ENCODE measurements at places on chromosomes 1 and 21. TPM values are rescaled to one million over a fixed set of nuclear protein-coding genes. Genes with fewer than 3 reads are reported as not detected.

GRCh38 chr1:51070011-51070410 lies 32.0 kb upstream of the C1orf185 start:
- DNase-seq: no peak

DNA sequence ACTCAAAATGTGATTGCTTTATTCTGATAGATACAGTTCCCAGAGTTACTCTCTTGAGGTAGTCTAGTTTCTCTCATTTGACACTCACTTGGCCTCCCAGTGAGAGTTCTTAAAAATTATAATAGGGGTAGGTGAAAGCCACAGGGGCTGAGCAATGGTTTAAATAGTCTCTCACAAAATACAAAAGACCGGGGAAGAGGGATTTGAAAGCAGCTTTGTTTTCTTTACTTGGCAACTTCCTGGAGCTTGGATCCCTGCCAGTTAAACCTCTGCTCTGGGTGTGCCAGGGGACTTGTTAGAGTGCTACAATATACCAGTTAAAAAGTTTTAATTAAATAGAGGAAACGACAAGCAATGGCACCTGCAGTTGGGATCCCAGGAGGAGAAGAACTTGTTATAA lies 31.7 kb downstream of the OR13G1 start:
- peak; percentile 59 for DNase-seq

GRCh38 chr1:198520524-198521254 lies 19.8 kb downstream of the ATP6V1G3 start:
- no peak for DNase-seq

GRCh38 chr1:226982451-226983177 lies 42.5 kb downstream of the COQ8A start:
- DNase-seq: no peak

DNA sequence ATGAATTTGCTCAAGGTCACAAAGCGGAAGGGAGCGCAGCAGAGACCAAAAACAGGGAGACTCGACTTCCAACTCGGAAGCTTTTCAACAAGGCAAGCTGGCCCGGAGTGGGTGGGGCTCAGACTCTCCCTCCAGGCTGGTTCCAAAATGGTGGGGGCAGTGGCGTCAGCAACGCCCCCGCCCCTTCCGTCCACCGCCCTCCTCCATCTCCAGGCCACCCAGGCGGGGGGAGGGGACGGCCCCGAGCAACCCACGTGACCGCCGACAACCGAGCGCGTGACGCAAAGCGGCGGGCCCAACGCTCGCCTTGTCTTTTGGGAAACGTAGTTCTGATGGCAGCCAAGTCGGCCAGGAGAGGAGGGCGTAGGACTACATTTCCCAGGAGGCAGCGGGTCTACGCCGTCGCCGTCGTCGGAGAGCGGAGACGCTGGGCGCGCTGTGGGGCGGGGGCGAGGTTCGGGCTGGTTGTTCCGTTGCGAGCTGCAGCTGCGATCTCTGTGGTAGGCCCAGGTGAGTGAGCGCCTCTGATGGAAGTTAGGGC lies at the start of gene THRAP3:
TSS of gene THRAP3 (plus strand) at position 448 of the 541 bp plus-strand sequence. CDS start 58,121 bp downstream, outside the sequence.
- peak; percentile 100 for DNase-seq

- no peak for DNase-seq
Observed at GRCh38 chr1:32159189-32159588, 20.3 kb upstream of the TXLNA start.

GRCh38 chr1:219744652-219745469 lies 132.0 kb upstream of the ZC3H11B start:
- no peak for DNase-seq

DNA sequence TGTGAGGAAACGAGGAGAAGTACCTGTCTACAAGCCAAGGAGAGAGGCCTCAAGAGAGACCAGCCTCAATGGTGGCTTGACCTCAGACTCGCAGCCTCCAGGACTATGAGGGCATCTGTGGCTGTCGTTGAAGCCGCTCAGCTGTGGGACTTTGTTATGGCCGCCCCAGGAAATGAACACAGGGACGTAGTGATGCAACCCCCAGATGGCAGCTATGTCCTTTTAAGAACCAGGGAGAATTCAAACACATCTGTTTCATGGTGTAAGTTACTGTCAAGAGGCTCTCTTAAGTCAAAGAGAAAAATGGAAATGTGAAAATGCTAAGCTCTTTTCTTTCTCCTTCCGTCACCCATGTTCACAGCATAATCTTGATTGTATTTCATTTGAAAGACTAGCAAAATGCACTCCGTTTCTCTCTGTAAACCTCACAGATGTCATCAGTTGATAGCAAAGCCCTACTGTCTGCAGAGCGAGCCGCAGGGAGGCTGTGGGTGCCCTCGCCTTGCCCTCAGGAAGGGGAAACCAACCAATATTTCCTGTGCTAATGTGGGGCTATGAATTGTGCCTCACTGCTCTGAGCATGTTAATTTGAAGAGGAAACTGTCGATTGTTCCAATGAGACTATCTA lies 21.3 kb downstream of the UBASH3A start:
- DNase-seq: no peak

DNA sequence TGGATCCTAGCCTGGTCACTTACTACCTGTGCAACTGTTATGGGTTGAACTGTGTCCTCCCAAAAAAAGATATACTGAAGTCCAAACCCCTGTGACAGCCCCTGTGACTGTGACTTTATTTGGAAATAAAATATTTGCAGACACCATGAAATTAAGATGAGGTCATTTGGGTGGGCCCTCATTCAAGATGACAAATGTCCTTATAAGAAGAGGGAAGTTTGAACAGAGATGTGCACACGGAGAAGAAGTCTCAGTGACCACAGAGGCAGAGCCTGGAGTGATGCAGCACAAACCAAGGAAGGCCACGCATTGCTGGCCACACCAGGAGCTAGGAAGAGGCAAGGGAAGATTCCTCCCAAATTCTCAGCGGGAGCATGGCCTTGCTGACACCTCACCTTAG lies 249.7 kb upstream of the RUNX1 start:
- DNase-seq: no peak

GRCh38 chr1:31936278-31936980 lies 1.7 kb downstream of the PTP4A2 start:
- no peak for DNase-seq

DNA sequence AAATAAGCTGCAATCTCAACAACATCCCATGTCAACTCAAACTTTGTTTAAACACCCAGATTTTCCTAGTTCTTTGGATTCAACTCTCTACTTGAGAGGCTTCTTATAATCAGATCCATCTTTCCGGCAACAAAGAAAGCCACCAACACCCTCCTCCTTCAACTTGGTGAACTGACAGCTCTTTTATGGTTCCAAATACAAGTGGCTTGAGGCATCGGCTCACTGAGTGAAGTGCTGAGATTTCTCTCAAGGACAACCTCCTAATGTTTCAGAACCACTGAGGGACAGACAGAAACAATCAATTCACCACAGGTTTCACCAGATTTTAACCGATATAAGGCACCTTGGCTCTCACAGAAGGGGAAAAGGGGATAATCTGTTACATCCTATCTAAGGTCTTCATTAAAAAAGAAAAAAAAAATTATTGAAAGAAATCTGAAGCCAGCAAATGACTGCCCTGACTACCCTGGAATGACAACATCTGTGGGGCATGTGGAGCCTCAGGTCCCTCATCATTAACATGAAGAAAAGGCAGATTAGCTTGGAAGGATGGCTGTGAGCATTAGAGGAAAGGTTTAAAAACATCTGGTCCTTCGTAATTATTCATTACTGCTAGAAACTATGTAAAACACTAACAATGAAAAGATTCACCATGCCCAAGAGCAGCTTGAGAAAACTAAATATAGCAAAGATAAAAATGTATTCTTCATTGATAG lies 50.9 kb downstream of the PTPN14 start:
- no peak for DNase-seq

DNA sequence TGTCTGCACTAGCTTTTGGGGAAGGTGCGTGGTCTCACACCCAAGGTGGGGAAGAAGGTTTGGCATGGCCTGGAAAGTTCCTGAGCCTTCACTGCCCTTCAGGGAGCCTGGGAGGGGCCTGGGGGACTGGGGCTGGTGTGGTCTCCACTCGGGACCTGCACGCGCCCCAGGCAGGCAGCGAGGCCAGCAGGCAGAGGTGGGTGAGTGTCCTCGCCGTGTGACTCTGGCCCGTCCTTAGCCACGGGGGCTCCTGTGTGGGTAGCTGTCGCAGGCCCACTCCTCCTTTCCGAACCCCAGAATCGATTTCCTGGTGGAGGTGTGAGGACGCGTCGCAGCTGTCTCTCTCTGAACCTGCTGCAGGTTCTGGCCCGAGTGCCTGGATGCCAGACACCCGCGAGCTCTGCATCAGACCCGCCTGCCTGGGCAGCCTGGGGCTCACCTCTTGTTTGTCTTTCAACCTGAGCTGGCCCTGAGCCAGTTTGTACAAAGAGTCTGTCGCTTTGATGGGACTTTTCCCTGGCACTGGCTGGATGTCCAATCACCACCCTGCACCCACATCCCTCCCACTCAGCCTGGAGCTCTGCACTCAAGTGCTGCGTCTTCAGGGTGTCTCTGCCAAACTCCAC lies 36.0 kb upstream of the SLC19A1 start:
- peak; percentile 27 for DNase-seq

DNA sequence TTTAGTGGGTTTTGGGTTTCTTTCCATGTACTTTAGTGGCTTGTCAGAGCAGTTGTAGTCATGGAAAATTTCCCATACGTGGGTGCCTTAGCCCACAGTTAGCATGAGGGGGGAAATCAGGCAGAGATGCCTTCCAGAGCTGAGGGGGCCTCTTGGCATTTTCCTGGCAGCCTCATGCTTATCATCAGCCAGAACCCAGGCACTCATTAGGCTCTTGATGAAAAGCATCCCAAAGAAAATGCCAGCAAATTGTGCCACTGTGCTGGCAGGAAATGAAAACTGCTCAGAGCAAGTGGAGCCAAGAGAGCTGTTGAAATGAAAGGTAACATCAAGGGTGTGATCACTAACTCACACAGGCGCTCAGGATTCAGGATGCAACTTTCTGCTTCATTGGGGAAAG lies 128.0 kb downstream of the TNNI3K start:
- DNase-seq: no peak

DNA sequence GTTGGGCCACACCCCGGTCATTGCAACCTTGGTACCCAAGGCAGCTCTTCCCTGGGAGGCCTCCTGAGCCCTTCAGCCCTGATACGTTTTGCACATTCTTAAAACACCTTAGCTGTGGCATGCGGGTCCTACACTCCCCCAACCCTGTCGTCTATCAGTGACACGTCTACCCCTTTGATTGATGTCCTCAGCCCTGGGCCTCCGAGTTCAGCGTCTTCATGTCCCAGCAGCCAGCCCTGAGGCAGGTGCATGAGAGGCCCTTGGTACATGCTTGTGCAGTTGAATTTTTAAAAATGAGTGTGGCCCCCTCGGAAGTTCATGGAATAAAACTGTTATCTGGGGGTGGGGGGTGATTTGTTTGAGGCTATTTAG lies 38.9 kb upstream of the ADARB1 start:
- no peak for DNase-seq

GRCh38 chr1:200247518-200247917 lies 162.3 kb downstream of the ZNF281 start:
- DNase-seq: no peak

- no peak for DNase-seq
Observed at GRCh38 chr1:61993331-61993961, 201.2 kb upstream of the L1TD1 start.

ZMYND12 gene
- total RNA-seq: 0.42 TPM

F5 gene
- 0.04 TPM for total RNA-seq

FMO4 gene
- total RNA-seq: 3.0 TPM

CDK18 gene
- total RNA-seq: 38.5 TPM

PIGR gene
- total RNA-seq: not detected

RNF187 gene
- total RNA-seq: 67.2 TPM

SYPL2 gene
- 2.5 TPM for total RNA-seq

AZIN2 gene
- total RNA-seq: 0.50 TPM

SV2A gene
- 44.4 TPM for total RNA-seq

ZNF683 gene
- total RNA-seq: not detected

BRDT gene
- total RNA-seq: 0.15 TPM

YBEY gene
- 26.5 TPM for total RNA-seq

A3GALT2 gene
- not detected for total RNA-seq

HES2 gene
- total RNA-seq: 1.2 TPM

All from H9 (cell line).